ENCODE measurements at places on chromosomes 7 and 10.

GRCh38 chr10:75108684-75109458, 2.6 kb upstream of the SAMD8 start:
- no peak for DNase-seq

GRCh38 chr10:132962623-132963429, 20.5 kb upstream of the CFAP46 start:
- no peak for DNase-seq

GRCh38 chr7:74101061-74101681, 17.6 kb downstream of the LIMK1 start:
- peak; percentile 61 for DNase-seq

DNA sequence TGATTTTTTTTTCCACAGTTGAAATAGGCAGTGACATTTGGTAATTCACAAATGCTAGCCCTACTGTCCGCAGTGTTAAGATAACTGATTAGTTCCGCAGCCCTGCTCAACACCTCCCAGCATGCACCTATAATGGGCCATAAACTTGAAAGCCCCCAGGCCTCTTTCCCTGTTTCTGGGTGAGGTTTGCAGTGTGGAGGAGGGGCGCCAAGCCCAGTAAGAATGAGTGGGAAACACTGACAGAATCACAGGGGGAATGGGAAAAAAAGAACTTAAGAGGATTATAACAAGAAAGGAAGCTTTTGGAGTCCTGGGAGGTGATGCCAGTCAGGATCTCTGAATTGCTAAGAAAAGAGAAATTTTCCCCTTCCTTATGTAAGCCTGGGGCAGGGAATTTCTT, 39.6 kb upstream of the SP8 start:
- no peak for DNase-seq

DNA sequence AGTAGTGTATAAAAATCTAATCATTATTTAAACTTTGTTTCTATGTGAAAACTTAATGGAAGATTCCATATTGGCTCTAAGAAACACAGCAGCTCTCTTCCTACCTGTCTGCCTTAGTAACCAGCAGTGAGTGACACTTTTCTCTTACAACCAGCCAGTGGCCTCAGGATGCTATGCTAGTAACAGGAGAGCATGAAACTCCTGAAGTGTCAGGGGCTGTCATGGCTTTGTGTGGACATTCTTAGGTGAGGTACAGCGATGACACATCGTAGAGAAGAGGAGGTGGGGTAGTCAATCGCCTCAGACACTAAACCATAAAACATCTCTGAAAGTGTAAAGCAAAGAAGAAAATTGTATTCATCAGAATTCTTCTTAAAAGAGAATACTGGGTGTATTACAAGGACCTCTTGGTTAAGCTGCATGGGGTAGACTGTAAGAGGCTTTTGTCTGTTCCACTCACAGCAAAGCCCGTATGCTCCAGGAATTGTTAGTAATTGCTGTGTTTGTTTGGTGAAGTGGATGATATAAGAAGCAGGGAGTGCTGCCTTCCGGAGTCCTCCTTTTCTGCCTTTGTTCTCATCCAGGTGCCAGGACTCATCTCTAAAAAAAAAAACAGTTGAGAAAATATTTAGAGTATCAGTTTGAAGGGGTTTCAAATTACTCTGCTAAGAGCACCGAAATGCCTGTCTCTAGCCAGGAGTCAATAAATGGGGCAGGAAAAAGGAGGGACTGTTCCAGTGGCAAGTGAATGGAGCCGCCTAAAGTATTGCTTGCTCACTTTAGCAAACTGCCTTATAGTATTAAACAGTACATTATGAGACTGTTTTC, 518.8 kb downstream of the CNTNAP2 start:
- no peak for DNase-seq

GRCh38 chr7:46660402-46660980, 739.4 kb upstream of the IGFBP3 start:
- DNase-seq = no peak

DNA sequence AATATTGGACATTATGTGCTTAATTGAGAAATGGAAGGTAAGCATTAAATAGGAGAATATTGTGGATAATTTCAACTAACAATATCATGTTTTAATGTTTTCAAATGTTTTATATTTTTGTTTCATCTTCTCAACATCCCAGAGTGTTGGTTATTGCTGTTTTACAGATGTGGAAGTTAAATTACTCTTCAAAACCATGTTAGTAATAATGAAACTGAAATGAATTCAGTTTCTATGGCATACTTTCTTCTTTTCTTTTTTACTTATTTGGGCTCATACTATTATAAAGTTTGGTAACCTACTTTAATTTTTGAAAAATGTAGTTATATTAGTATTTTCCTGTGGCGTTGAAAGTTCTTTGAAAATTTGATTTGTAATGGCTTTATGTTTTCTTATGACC, 4.2 kb downstream of the GLRX3 start:
- no peak for DNase-seq

GRCh38 chr7:9028012-9028411, 594.6 kb downstream of the NXPH1 start:
- DNase-seq = no peak

GRCh38 chr7:84049071-84049836, 145.3 kb downstream of the SEMA3A start:
- DNase-seq = no peak

GRCh38 chr7:31887006-31887405, 183.2 kb downstream of the PDE1C start:
- DNase-seq = no peak

DNA sequence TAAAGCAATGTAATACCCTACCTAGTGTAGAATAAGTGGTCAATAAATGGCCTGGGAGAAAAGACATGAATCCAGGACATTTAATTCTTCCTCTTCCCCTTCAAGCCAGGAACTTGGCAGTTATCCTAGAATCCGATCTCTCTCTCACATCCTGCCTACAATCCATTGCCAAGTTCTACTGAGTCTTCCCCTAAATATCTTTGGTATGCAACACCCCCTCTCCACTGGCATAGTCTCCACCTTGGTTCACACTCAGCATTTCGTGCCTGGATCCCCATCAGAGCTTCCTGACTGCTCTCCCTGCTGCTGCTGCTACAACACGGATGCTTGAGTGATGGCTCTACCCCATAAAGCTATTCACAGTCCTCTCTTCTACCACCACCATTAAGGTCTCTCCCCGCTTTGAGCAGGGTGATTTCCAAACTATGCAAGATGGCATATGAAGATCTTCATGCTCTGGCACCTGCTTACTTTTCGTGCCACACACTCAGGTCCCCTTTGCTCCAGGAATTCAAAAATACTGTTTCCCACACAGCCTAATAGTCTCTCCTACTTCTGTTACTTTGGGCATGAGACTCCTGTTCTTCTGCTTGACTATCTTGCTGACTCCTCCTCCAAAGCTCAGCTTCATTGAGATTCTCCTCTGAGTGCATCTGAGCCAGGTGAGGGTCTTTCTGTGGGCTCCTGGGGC, 4.8 kb downstream of the ANK3 start:
- DNase-seq = peak; percentile 46

GRCh38 chr10:8568401-8568800, 513.9 kb downstream of the GATA3 start:
- DNase-seq = no peak

DNA sequence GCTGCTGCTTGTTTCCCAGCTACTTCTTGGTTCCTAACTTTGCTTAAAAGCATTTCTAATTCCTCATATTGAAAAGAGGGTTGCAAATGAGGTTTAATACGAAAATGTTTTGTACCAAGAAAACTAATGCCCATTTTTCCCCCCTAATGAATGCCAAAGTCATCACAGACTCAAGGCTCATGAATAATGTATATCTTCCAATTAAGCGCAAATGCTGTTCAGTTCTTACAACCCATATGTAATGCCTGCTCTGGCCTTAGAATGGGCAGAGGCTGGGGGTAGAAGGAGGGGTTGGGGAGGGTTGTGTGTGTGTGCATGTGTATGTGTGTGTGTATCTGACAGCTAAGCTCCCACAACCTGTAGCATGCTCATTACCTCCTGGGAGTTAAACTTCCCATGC, 901.7 kb downstream of the KCNMA1 start:
- DNase-seq = no peak

GRCh38 chr10:33216661-33217427, 117.6 kb downstream of the NRP1 start:
- no peak for DNase-seq

GRCh38 chr10:121921238-121921931, 6.4 kb downstream of the ATE1 start:
- no peak for DNase-seq

DNA sequence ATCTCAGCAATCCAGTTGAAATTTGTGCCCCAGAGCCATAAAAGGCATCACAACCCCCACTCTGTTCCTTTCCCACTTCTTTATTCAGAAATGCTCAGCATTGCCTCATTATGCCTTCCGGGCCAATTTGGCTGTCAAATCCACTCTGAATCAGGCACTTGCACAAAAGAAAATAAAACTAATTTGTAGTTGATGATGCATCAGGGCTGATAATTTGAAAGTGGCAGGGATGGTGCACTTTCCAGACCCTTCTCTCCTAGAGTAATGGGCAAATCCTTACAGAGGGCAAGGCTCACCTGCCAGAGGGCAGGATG, 147.9 kb upstream of the PDE1C start:
- DNase-seq = no peak

DNA sequence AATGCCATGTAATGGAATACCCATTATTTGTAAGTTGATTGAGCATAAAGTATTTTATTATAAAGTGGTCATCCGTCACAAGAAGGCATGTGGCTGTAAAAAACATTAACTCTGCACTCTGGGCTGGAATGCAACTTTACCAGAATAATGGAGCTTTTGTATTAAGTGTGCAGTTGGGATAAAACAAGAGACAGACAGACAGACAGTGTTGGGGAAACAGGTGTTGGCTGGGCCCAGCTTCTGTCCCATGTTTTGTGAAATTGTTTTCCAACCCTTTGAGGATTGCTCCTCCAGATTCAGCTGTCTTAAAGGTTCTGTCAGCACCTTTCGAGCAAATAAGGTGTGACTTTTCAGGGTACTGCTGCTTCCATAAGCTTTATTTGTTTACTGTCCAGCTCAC, 67.9 kb upstream of the NFKB2 start:
- no peak for DNase-seq

DNA sequence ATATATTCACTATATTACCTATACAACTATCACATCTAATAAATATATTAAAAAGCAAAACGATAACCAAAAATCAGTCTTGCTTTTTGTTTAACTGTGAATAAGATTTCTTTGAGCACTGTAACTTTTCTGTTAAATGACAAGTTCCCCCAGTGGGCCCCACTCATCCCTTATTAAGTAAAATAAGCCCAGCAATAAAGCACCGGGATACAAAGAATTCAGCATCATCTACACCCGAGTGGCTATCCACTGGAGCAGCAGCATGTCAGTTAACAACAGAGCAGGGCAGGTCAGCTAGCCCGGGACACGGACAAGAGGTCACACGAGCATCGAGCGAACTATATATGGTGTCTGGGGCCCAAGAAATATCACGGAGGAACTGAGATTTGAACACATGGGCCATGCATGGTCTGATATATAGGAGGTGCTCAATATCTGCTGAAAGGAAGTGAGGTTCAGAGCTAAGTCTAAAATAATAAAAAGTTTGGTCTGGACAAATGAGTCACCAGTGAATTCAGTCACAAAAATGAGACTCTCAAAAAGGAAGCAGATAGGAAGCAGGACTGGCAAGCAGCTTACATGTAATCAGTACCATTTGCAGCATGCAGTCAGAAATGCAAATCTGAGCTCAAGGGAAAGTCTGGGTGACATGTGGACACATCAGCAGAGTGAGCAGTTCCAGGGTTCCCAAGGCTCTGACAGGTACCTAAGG, 4.1 kb downstream of the ERCC6 start:
- no peak for DNase-seq

DNA sequence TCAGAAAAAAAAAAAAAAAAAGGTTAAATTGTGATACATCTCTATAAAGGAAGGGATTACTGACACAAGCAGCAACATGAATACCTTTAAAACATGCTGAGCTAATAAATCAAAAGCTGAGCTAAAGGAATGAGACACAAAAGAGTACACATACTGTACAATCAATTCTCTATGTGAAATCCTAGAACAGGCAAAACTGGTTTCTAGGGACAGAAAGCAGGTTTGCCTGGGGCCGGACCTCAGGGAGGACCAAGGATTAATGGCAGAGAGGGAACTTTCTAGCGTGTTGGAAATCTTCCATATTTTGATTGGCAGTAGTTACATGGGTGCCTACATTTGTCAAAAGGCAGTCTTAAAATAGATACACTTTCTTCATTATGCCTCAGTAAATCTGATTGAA, 52.5 kb downstream of the KLRG2 start:
- no peak for DNase-seq

DNA sequence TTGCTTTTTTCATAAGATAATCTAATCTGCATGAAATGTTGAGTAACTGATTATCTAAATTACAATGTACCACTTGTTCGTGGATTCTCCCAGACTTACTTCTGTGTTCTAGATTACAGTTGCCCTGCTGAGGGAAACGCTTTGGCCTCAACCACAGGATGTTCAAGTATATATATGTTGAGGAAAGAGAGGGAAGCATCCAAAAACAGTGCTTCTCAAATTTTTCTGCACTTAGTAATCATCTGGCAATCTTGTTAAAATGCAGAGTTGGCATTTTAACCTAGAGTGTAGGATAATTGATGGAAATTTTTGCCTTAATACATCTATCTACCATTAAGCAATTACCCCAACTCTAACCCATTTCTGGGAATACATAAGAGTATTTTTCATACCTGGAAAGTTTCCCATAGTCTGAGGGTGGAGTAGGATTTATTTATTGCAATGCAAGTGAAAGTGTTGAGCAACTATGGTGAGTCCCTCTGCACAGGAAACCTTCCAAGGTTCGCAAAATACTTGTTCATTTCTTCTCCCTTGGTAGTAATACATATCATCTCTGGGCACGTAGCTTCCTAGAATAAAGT, 59.6 kb upstream of the C1GALT1 start:
- DNase-seq = no peak

DNA sequence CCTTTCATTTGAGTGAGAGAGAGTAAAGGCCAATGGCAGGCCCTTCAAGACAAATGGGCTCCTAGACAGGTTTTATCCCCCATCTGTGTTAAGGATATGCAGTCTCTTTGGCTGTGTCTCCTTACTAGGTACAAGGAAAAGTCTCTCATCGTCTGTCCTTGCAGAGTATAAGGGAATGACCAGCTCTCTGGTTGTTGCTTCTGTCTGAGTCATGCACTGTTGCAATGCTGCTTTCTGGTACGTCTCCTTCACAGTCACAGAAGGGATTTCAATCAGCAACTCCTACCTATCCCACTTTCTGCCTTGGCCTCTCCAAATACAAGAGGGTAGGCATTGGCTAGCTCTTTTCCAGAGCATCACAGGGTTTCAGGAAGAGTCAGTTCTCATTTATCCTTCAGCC, 48.1 kb downstream of the CTTNBP2 start:
- no peak for DNase-seq

- DNase-seq = no peak
Observed at GRCh38 chr7:98707076-98707475, 90.0 kb downstream of the NPTX2 start.

- peak; percentile 65 for DNase-seq
Observed at GRCh38 chr10:42933448-42934340, 143.2 kb upstream of the RET start.

GRCh38 chr10:30114881-30115625, 55.7 kb upstream of the JCAD start:
- no peak for DNase-seq

GRCh38 chr10:120735773-120736371, 115.3 kb upstream of the WDR11 start:
- no peak for DNase-seq

Data from right forelimb (tissue), 1 donor.